Hematopoietic multipotent progenitor cell treated with erythropoietin and hydrocortisone succinate and interleukin-3 and kit ligand, for 8 days (in vitro differentiated cells): ENCODE measurements at places on chromosomes 5 and 9.

DNA sequence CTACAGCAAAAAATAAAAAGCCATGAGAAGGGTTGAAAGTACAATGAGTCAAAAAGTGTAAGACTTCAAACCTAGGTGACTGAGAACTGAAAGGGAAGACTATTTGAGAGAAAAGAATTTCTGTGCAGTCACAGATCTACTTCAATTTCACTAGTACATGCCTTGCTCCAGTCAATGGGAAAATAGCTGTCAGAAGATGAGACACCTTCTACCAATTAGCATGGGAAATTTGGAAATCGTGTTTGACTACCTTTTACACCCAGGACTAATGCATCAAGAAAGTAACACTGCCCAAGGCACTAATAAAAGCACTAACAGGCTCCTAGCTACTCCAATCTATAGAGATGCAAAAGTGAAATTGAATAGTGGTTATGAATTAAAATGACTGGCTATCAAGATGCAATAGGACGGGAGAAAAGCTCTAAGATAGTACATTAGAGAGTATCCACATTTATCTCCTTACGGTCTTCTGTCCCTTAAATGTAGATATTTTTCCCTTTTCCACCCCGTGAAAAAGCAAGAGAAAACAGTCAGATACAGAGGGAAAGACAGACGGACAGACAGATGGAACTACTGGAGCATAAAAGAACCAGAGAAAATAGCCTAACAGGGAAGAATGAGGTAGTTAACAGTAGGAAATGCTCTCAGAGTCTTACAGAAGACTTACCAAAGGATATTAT lies 15.2 kb downstream of the ERP44 start:
- DNase-seq = peak; percentile 30

- no peak for DNase-seq
These were observed 47.0 kb upstream of the CLK4 start for GRCh38 chr5:178673801-178674295.

GRCh38 chr5:15105799-15106393 lies 234.3 kb upstream of the ANKH start:
- peak; percentile 46 for DNase-seq

DNA sequence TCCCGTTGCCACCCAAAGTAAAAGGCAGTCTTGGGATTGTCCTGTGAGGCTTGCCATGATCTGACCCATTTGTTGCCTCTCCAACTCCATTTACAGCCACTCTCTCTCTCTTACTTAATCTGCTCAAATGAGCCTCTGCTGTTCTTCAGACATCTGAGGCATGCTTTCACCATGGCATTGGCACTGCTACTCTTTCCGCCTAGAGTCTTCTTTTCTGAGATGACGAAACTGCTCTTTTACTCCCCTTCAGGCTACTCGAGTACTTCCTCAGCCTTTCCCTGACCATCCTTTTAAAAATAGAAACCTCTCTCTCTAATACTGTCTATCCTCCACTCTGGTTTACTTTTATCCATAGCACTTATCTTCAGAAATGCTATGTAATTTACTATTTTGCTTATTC lies 9.0 kb downstream of the FOCAD start:
- no peak for DNase-seq

DNA sequence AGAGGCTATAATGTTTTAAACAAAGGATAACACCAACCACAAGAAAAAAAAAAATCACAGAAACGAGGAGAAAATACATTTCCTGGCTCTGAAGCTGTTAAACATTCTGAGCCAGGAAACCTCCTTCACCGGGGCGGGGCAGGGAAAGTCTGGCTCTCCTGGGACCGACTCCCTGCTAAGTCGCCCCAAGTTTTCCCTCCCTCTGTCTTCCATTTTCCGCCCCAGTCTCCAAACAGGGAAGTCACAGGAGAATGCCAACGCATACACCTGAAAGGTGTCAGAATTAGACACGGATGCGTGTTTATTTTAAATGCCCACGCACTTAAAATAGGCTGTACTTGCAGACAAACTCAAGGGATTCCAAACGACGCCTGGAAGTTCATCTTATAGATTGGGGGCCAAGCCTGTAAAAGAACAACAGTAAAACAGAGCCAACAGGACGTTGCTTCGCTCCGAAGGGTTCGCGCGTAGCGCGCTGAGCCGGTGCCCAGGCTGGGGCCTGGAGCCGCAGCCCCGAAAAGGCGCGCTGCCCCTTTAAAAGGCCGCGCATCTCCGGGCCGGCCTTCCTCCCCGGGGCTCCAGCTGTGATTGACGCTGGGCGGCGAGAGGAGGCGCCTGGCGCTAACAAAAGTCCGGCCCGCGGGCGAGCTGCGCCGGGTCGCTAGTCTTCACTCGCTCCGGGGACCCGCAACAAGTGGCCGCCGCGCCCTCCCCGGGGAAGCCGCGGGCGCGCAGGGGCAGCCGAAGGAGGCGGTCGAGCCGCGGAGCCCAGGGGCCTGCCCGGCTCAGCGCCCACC lies at the start of gene FBXL7:
Gene FBXL7 (plus strand): TSS at position 653 of the 797 bp plus-strand sequence.
- DNase-seq = no peak

DNA sequence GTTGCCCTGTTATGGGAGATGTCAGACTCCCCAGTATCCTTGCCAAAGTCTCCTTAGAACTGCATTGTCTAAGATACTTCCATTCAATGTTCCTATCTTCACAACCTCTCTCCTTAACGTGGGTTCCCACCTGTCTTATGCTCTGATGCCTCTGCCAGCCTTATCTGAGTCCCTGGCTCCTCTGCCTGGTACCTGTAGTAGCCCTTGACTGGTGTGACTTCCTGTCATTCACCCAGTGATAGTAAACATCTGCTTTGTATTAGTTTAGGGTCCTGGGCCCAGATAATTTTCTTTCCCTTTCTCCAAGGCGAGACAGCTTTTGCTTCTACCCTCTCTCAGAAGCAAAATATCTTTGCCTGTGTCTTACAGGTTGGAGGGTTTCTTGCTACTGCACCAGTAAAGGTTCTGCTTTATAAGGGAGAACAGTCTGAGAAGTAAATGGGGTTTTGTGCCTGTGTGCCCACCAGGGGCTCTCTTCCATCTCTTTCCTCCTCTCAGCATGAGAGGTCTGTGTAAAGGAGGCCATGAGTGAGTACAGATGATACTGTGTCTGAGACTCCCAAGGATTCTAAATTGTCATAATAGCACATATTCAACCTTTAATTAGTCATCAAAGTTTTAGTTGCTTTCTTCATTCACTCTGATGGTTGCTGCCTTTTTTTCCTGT lies 220.8 kb downstream of the PRR16 start:
- no peak for DNase-seq

GRCh38 chr5:32443145-32443540 lies 1.4 kb downstream of the ZFR start:
- no peak for DNase-seq

DNA sequence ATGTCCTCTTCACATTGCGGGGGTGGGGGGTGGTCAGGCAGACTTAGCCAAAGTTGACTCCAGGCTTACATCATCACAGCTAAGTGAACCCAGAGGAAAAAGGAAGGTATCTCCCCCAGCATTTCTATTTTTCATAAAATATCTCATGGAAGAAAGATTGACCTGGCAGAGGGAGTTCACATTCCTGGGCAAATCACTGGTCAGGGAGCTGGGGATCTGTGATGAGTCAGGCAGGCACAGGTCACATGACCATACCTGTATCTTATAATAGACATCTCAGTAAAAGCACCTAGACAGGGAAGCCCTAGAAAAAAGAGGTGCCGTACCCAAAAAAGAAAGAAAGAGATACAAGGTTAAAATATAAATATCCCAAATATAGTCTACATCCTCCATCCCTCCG lies 57.3 kb upstream of the WWC1 start:
- DNase-seq = no peak

DNA sequence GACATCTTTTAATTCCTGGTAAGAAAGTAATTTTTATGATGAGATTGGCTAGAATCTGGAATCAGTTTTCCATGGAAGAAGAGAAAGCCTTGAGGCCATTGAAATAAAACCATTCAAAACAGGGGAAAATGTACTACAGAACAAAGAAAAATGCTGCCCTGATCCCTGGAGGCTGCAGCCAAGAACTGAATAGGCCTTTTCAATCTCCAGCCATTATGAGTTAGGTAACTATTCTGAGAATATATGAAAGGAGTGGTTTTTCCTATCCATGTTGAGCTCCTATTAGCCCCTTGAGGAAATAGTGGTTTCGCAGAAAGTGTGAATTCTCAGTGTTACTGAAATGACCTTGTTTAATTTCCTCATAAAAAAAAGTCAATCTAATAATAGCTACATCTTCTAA lies 408.5 kb upstream of the GRAMD2B start:
- DNase-seq = no peak

DNA sequence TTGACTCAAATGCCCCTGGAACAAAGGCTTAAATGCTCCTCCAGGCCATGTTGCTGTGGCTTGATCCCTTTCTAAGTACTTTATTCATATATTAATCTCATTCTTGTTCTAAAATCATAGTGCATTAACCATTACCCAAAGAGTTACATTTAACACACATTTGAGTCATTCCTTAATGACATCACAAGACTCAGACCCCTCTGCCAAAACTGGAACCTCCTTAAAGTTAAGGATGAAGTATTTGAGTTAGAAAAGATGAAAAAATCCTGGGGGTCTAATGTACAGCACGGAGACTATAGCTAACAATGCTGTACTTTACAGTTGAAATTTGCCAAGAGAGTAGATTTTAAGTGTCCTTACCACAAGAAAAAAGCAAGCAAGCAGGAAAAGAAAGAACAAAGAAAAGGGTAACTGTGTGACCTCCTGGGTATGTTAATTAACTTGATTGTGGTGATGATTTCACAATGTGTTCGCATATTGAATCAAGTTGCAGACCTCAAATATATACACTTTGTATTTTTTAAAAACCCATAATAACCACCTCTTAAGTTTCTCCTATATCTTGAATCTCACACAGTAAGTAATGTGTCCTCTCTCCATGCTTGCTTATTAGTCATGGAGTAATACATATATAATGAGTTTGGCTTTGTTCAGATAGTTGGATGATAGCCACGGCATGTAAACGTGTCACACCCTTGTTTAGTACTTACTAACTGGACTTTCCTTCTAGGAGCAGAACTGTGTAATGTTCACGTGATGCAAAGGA lies 376.9 kb downstream of the SEMA5A start:
- no peak for DNase-seq

- DNase-seq = peak; percentile 72
These were observed 10.8 kb downstream of the TSPAN17 start for GRCh38 chr5:176658007-176658599.

DNA sequence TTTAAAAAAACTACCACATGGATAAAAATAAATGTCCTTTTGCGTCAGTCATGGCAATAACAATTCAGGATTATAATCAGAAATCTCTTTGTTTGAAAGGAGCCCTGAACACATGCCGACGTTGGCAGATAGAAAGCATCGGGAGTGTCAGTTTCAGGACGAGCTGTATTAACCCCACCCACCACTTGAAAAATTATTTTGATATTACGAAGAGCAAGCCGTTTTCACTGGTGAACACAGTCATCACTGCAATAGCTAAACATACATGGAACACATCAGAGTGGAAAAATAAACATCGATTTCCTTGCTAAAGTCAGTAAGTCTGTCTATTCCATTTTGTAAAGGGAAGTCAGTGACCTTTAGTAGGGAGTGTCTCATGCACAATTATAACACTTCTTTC lies 266.4 kb upstream of the FBXL7 start:
- DNase-seq = no peak

- no peak for DNase-seq
These were observed 84.3 kb downstream of the GHR start for GRCh38 chr5:42507451-42508097.

GRCh38 chr9:14156046-14156445 lies 157.9 kb downstream of the NFIB start:
- DNase-seq = no peak

GRCh38 chr5:147753765-147754164 lies 28.8 kb downstream of the JAKMIP2 start:
- DNase-seq = no peak

- no peak for DNase-seq
These were observed 2.1 kb downstream of the C9orf153 start for GRCh38 chr9:86257391-86257790.

- no peak for DNase-seq
These were observed 257.2 kb upstream of the MVB12B start for GRCh38 chr9:126069400-126069955.

GRCh38 chr5:167634432-167634831 lies 657.0 kb upstream of the WWC1 start:
- no peak for DNase-seq

GRCh38 chr9:94920420-94921091 lies 194.1 kb downstream of the AOPEP start:
- no peak for DNase-seq

GRCh38 chr5:114636271-114636670 lies 274.4 kb downstream of the KCNN2 start:
- DNase-seq = no peak

DNA sequence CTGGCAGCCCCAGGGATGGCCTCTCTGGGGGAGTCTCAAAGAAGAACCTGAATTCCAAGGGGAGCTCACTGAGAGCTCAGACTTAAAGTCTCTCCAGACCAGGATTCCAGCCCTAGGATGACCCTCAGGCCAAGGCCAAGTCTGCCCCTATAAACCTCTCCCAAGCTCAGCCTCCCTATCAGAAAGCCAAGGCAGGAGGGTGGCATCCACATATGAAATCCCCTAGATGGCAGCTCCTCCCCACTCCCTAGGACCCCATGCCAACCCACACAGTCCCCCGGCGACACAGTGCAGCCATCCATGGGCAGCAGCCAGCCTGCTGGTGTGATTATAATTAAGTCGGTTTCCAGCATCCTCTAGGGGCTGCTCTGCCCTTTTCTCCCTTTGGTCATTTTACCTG lies 269.9 kb downstream of the CDK5RAP2 start:
- no peak for DNase-seq

DNA sequence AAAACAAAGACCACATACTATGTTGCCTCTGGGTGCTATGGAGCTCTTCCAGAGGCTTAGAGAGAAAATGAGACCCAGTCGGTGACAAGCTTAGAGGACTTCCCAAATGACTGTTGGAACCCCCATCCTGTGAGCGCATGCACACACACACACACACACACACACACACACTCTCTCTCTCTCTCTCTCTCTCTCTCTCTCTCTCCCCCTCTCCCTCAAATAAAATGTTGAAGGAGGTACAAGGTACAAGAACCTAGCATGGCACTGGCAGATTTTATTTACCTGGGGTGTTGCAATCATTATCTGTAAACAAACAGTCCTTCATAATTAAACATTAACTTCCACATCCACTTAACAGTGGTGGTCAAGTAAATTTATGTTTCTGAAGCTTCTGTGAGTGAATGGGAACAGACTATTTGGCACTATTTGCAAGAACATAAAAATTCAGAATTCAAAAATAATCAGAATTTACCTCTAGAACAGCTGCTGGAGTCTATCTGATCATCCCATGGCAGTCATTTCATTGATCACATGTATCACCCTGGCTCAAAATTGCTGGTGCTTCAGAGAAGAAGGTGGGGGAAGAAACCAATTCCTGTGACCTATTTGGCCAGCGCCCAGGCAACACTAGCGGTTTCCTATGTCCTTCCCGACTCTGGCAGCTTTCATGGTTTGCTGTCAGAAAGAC lies 24.9 kb downstream of the TRPM3 start:
- no peak for DNase-seq

- DNase-seq = no peak
These were observed 555.1 kb upstream of the ADAMTS16 start for GRCh38 chr5:4584982-4585381.

DNA sequence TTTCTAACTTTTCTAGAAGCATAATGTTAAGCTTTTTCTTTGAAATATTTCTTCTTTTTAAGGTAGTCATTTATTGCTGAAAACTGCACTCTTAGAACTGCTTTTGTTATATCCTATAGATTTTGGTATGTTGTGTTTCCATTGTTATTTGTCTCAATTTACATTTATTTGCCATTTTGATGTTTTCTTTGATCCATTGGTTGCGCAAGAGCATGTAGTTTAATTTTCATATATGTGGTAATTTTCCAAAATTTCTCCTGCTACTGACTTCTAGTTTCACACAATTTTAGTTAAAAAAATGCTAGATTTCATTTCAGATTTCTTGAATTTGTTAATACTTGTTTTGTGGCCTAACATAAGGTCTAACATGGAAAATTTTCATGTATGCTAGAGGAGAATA lies 1029.3 kb upstream of the TYRP1 start:
- no peak for DNase-seq
